NCI-H1105 (cell line): ENCODE measurements at places on chromosomes 16 and 17.

DNA sequence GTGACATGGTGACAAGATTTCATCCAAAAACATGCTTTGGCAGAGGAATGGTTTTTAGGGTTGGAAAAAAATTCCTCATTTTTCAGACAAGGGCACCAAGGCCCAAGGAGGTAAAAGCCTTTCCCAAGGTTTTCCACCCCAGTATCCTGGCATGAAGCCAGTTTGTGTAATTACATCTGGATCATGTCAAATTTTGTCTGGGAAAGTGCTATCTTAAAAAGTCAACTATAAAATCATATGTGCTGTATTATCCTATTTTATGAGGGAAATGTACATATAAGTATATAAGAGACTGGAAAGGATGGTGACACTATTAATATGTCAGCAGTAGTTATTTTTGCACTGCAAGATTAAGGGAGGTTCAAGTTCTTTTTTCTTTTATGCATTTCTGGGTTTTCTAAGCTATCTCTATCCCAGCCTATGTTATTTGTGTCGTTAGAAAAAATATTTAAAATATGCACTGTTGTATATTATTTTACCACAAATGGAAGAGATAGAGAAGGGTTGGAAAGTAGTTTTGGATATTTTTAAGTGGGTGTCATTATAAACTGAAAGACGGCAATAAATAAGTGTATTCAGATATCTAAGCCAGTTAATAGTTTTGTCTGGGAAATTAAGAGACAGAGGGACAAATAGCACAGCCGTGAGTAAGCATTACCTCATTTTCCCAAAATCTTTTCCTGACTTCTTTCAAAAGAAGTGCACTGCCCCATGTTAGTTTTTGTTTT, 13.5 kb upstream of the FBXO47 start:
- DNase-seq = no peak

- DNase-seq = no peak
Observed at GRCh38 chr16:88646345-88647034, 4.4 kb downstream of the CYBA start.

DNA sequence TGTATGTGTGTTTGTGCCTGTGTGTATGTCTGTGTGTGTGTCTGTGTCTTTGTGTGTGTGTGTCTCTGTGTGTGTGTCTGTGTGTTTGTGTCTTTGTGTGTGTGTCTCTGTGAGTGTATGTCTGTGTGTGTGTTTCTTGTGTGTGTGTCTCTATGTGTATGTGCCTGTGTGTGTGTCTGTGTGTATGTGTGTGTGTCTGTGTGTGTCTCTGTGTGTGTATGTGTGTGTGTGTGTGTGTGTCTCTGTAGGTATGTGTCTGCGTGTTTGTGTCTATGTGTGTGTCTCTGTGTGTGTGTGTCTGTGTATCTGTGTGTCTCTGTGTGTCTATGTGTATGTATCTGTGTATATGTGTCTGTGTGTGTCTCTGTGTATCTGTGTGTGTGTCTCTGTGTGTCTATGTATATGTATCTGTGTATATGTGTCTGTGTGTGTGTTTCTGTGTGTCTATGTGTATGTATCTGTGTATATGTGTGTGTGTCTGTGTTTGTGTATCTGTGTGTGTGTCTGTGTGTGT, 70.2 kb downstream of the USP43 start:
- no peak for DNase-seq

GRCh38 chr17:36613155-36613554, 11.8 kb downstream of the MRM1 start:
- DNase-seq = no peak

DNA sequence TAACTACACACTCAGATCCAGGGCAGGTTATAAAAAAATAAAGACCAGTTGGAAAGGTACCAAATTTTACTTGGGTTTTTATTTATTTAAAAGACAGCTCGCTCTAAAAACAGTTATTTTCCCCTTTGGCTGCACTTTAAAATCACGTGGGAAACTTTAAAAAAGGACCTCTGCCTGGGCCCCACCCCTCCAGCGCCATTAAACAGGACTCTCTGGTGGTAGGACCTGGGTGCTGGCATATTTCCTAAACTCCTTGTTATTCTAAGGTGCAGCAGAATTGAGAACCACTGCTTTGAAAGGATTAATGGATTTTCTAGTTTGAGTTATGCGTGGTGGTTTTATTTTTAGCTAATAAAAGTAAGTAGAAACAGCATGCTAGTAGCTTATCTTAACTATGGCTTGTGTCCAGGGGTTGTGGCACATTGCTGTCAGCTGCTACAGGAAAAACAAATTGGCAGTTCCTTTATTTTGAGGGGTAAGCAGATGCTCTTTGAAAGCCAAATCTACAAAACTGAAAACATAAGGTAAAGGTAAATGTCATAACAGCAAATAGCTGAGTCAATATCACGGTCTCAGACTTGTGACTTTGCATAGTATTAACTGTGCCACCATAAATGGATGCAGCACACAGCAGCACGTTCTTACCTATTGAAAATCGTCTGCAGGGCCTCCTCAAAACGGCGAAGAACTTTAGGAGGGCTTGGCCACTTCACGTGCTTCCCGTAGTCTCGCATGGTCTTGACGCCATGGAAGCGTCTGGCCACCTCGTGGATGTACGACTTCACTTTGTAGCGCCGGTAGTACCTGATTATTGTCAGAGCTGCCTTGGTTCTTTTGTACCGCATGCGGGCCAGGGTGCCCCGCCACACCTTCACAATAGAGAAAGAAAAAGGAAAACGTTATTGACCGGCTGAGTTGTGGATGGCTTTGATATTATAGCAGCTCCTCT, 172.0 kb downstream of the CDK5R1 start:
- DNase-seq = no peak

DNA sequence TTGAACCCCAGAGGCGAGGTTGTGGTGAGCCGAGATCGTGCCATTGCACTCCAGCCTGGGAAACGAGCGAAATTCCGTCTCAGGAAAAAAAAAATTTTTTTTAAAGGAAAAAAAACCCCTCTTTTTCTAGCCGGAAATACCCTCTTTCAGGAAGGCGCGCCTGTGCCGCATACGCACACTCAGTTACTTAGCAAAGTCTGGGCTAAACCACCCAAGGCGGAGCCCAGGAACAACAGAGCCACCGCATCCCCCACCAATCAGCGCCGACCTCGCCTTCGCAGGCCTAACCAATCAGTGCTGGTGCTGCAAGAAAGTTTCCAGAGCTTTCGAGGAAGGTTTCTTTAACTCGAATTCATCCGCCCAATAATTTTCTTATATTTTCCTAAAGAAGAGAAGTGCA, 510.4 kb downstream of the KCNJ18 start:
- DNase-seq = no peak

GRCh38 chr17:21330436-21331160, 45.6 kb upstream of the KCNJ12 start:
- no peak for DNase-seq

GRCh38 chr17:7668482-7668881, 17.8 kb downstream of the ATP1B2 start:
- DNase-seq = no peak

- DNase-seq = peak; percentile 77
Observed at GRCh38 chr17:4565209-4566141, 5.1 kb upstream of the GGT6 start.

DNA sequence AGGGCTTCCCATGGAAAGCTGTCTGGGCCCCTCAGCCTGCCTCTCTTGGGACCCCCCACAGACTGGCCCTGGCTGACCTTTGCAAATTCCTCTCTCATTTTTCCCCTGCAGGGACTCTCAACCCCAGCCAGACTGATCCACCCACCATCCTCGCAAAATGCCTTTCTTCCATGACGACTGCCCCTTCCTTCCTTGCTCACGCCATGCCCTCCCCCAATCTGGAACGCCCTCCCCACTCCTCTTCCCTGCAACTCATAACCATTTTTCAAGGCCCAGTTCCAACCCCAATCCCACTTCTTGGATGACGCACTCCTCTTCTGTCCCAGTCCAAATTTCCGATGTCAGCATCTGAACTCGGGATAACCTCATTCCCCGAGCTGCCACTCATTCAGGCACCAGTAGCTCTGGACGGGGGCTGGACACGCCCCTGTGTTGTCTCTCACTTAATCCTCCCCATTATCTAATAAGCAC, 1.3 kb upstream of the DNAI2 start:
- no peak for DNase-seq

DNA sequence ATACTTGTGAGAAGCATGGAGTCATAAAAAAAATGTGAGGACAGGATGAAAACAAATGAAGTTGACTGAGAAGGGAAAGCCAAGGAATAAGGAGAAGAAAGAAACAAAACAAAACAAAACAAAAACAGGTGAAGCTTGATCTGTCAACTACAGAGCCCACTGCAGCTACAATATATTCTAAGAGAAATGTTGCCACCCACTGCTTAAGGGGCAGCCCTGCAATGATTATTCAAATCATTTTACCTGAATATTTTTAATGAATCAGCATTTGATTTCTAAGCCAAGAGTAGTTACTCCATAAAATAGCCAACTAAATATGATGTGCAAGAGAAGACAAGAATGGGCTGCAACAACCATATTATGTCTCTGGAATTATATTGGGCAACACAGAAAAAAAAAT, 252.0 kb upstream of the KIF2B start:
- DNase-seq = no peak

DNA sequence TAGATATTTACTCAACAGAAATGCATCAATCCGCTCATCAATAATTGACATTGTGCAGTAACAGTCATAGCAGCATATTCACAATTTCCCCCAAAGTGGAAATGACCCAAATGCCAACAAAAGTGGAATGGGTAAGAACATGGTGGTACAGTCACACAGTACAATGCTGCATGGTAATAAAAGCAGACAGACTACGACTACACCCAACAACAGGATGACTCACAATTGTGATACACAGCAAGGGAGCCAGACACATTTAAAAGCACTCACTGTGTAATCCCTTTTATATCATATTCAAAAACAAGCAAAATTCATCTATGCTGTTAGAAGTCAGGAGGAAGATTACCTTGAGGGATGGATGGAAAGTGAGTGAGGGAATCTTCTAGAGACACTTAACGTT, 76.5 kb upstream of the NUDT7 start:
- no peak for DNase-seq

GRCh38 chr17:76758570-76758969, 20.7 kb downstream of the MFSD11 start:
- DNase-seq = no peak

DNA sequence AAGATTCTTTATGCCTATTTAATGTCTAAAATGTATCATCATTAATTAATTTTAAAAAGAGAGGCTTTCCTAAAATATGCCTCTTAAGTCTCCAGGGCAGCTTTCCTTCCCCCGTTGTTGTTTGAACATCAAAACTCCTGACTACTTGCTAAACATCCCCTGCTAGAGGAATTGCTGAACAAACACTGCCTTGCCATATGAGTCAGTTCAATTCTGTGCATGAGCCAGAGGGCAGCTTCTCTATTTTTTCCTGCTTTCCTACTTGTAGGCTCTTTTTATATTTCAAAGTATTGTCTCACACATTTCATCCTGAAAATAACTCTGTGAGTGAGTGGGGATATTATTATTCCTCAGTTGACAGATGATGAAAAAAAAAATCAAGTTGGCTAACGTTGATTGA, 143.4 kb downstream of the HS3ST4 start:
- DNase-seq = no peak

- no peak for DNase-seq
Observed at GRCh38 chr17:57201481-57201880, 54.8 kb upstream of the MSI2 start.

GRCh38 chr17:76671912-76672262, 28.3 kb upstream of the ST6GALNAC1 start:
- DNase-seq = no peak

GRCh38 chr17:67375716-67376115, 1.4 kb upstream of the PITPNC1 start:
- DNase-seq = no peak

DNA sequence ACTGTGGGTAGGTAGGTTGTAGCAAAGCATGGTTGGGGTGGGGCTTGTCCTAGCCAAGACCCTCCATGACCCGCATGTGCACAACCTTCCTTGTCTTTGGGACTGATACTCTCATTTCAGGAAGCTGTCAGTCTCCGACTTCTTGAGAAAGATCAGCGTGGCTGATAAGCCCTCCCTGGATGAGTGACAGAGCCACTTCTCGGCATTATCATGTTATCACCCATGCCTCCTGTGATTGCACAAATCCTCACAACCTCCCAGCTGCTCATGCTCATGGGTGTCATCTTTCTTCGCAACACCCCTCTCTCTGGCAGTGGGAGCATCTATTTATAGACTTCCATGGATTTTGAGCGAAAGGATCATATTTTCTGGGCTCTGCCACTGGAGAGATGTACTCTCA, 314.2 kb downstream of the FOXL1 start:
- DNase-seq = no peak

DNA sequence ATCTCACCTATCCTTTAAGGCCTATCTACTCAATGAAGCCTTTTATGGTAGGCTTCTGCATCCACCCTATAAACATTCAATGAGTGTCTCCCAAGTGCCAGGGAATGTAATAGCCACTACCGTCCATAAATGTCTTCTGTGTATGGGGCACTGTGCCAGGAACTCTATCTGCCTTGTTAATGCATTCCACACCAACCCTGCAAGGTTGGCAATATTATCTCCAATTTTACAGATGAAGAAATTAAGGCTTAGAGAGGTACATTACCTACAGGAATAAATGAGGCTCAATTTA, 20.0 kb downstream of the MAP3K14 start:
- no peak for DNase-seq

DNA sequence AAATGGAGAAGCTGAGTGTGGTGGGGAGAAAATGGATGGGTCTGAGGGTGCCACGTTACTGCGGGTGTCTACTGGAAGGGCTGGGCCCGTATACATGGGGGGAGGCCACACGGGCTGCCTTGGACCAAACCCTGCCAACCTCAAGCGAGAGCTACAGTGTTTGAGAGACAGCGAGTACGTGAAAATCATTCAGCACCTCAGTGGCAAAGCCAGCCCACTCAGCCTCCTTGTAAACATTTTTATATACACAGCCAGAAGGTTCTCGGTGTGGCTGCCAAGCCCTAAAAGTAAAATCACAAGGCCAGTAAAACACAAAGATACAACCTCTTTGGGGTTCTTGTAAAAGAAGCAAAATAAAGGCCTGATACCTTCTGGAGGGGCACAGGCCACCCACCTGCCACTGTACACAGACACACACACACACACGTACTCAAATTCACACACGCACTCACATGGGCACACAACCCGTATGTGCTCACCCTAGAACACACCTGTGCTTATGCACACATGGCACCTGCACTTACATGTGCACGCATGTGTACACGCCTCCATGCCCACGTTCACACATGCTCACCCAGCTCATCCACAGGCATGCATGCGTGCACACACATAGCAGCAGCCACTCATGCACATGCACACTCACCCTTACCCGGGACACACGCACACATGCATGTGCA, 102.8 kb downstream of the GSG1L start:
- no peak for DNase-seq

- DNase-seq = no peak
Observed at GRCh38 chr16:2464333-2464732, 4.4 kb downstream of the TEDC2 start.

GRCh38 chr17:74748279-74748528, 224 bp upstream of the NHERF1 start:
- no peak for DNase-seq

DNA sequence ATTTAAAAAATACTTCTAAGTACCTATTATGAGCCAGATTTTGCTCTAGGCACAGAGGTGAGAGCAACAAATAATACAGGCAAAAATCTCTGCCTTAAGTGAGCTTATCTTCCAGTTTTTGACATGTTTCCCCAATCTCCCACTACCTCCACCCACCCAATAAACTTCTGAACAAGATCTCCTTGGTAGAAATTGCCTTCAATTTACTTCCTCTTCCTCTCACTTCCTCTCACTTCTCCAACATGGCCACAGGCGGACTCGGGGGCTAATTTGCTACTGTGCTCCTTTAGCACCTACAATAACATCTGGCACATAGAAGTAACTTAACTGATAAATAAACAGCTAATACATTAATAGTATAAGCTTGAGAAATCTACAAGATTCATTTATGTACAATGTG, 82.6 kb downstream of the CACNG1 start:
- DNase-seq = no peak
